Endodermal cell (in vitro differentiated cells): ENCODE measurements at places on chromosomes 3 and 15. TPM values are rescaled to one million over a fixed set of nuclear protein-coding genes. Genes with fewer than 3 reads are reported as not detected.

Gene TMEM212
- total RNA-seq: not detected in 3 replicates

Gene RHOV
- total RNA-seq: 2.8 to 4.5 TPM (median 3.2 TPM) in 3 replicates

Gene CLSTN2
- 0.13 to 0.59 TPM (median 0.23 TPM) in 3 replicates for total RNA-seq

Gene CADM2
- total RNA-seq: 20.4 and 24.1 TPM in 2 replicates

Gene GOLGA8S
- 0.09 to 0.13 TPM in 2 of 3 replicates, not detected in the other for total RNA-seq

Gene ZMAT3
- total RNA-seq: 6.7 and 7.6 TPM in 2 replicates

Gene FANCD2OS
- total RNA-seq: not detected in 2 replicates

Gene ITGB5
- 256 to 305 TPM (median 262 TPM) in 3 replicates for total RNA-seq

Gene OXTR
- 10.6 to 23.1 TPM (median 11.3 TPM) in 3 replicates for total RNA-seq

Gene SNRPA1
- 88.0 to 140 TPM (median 132 TPM) in 3 replicates for total RNA-seq

Gene SELENOK
- 46.3 to 54.6 TPM (median 47.0 TPM) in 3 replicates for total RNA-seq

Gene TOPAZ1
- not detected in 2 replicates for total RNA-seq

Gene C2CD4B
- 0.22 to 0.75 TPM (median 0.40 TPM) in 3 replicates for total RNA-seq

Gene SAMMSON
- total RNA-seq: not detected in 2 replicates

Gene P2RY14
- total RNA-seq: not detected in 2 replicates

DNA sequence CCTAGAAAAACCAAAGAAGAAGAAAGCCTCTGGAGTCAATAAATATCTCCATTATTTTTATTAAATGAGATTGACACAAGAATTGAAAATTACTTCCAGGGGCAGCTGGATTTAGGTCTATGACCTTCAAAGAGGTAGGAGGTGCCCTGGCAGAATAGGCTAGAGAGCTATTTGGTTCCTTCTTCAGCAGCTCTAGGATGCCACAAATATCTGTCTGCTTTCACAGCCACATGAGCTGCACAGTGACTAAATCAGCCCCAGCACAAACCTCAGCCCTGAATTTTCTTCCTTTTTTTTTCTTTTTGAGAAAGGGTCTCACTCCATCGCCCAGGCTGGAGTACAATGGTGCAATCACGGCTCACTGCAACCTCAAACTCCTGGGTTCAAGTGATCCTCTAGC, 223.5 kb downstream of the ABHD5 start:
- DNase-seq: no peak

DNA sequence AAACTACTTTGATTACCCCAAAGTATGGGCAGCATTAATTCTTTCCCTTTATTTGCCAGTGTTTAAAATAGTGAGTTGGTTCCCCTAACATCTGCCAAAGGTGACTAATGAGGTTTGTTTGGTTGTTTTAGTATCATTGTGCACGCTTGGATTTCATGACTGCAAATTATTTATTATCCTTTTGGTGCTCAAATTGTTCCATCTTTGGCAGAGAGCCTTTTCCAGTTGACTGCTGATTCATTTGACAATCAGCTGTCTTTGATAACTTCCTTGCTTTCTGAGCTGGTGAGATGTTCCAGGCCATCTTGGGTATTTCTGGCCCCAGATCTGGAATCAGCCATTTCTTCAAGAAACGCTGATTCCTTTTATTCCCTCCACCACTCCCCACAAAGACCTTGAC, 8.9 kb downstream of the DLEC1 start:
- DNase-seq: no peak

DNA sequence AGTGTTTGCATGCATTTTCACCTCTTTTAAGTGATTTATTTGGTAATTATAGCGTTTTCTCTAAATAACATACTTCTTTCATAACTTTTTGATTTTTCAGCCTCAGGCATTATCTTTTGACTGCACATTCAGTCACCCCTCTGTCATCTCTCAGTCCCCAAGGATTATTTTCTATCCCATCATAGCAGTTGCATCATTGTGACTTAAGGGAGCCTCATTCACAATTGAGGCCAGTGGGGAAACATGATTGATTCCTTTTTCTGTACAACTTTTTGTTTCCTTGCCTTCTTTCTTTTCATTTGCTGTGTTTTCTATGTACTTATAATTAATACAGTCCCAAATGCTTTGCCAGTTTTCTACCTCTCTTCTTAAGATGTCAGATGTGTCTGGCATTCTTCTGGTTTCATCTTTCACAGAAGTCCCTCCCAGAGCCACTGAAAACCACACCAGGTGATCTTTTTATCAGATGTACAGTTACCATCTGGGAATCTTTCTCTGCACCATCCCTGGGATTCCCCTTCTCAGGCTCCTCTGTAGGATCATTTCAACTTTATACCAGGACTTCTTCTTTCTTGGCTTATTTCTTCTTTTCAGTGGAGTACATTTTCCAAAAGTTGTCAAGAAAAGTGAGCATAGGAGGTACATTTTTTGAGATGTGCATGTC, 151.4 kb downstream of the RAP2B start:
- DNase-seq: no peak

GRCh38 chr3:165343185-165343584, 147.0 kb upstream of the SLITRK3 start:
- no peak for DNase-seq

DNA sequence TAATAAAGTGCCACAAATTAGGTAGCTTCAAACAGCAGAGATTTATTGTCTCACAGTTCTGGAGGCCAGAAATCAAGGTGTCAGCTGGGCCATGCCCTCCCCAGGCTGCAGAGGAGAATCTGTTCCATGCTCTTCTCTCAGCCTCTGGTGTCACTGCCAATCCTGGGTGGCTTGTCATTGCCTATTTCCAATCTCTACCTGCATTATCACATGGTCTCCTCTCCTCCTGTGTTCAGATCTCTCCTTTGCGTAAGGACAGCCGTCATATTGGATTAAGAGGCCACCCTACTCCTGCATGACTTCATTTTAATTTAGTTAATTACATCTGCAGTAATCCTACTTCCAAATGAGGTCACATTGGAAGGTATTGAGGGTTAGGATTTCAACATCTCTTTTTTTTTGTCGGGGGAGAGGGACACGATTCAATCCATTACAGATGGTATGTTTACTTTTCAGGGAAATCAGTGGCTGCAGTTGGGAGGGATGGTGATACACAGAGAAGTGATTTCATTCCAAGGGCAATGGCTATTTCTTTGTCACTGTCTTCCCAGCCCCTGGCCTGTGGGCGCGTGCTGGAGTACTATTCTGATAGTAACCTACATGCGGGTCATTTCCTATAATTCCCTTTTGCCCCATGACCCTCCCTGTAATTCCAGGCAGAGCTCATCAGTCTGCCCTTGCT, 169.4 kb downstream of the MINAR1 start:
- DNase-seq: no peak

- peak; percentile 82 for DNase-seq
These were observed 9.0 kb upstream of the MEIS2 start for GRCh38 chr15:37109168-37109871.

GRCh38 chr3:64829331-64829730, 141.5 kb upstream of the ADAMTS9 start:
- DNase-seq: no peak

GRCh38 chr3:56758539-56758981, 43.2 kb downstream of the ARHGEF3 start:
- no peak for DNase-seq

GRCh38 chr15:66004618-66005262, 135.4 kb downstream of the RAB11A start:
- DNase-seq: peak; percentile 85

DNA sequence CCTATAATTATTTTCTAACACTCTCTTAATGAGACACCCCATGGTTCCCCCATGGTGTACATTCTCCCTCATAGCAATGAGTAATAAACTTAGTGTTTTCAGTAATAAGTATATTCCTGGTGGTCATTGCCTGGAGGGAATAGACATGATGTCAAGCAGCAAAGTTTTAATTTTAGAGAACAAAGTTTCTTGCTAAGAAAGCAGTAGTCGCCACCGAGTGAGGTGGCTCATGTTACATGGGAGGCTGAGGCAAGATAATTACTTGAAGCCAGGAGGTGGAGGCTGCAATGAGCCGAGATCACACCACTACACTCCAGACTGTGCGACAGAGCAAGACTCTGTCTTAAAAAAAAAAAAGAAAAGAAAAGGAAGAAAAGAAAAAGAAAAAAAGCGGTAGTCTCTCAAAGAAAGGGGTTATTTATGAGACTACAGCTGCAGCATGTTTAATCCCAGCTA, 2.4 kb upstream of the ELP6 start:
- DNase-seq: no peak

DNA sequence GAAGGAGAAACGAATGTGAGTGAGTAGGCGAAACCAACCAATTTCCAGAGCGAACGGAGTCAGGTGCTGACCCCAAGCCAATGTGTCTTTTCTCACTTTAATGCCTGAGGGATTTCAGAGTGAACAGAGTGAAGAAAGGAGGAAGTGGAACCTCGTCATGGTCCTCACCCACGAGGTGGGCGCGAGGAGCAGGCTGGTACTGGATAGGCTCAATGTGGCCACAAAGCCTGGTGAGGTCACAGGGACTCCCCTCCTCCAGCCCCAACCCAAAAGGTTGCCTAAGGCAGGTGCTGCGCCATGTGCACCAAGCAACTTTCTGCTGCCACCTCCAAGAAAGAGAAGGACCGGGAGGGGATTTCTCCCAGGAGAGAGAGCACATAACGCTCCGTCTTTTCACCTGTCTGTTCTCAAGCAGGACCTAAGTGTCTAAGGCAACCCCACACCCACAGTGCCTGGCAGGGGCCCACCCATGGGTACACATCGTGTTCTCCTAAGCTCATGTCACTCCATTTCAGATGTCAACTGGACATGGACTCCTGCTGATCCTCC, 3.8 kb downstream of the NRROS start:
- no peak for DNase-seq

- peak; percentile 70 for DNase-seq
These were observed 18.3 kb downstream of the STIMATE start for GRCh38 chr3:52879090-52879489.

DNA sequence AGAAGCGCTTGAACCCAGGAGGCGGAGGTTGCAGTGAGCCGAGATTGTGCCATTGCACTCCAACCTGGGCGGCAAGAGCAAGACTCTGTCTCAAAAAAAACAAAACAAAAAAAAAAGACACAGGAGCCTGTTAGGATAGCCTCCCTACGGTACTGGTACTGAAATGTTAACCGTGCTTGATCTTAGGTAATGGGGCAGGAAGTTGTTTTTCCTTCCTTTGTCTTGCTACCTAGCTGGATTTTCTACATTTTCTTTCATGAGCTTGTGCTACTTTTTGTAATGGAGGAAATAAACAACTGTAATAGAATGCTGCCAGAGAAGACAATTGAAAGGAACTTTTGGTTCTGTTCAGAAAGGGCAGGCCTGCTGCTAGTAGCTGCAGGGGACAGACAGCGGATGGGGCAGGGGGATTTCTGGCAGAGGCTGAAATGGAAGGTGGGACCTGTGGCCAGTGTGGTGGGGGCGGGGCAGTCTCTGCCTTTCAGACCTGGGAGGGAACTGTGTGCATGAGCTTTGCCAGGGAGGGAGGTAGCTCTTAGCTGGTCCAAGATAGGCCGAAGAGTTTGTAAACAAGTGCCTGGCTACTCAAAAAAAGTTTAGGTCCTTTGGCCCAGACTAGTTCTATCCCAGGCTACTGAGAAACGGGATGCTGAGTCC, 49.0 kb upstream of the SEMA4B start:
- DNase-seq: peak; percentile 88

- DNase-seq: no peak
These were observed 159.6 kb downstream of the GREM1 start for GRCh38 chr15:32877252-32878019.

DNA sequence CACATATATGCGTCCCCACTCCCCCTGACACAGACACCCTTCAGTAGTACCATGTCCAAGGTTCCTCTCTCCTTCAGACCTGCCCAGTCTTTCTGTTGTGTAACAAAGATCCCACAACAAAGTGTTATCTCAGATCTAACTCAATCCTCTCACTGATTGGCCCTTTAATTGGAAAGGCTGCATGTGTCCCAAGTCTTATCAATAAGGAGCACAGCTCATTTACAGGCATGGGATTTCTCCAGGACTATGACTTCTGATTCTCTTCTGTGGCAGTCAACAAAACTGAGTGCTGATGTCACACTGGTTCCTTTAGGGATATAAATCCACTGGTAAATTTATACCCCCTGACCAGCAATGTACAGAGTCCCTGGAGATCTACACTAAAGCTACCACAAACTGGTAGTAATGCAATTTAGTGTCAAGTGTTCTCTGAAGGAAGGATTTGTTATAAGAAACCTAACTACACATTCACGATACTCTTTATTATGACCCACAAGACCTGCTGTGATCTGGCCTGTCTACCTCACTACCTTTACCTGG, 28.1 kb downstream of the CLK3 start:
- no peak for DNase-seq

DNA sequence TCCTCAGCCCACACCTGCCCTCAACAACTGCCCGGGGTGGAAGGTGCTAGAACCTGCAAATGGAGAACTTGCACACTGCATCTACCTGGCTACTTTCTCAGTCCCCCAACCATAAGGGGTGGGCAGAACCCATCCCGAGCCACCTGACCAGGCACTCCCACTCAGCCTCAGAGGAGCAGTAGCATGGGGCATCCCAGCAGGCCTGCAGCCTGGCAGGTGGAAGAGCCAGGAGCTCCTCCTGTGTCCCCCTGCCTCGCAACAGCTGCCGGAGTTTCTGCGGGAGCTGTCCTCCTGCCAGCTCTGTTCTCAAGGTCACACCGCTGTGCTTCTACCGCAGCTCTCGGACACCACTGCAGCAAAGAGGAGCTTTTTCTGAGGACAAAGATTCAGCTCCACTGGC, 27.5 kb downstream of the RAB6B start:
- DNase-seq: no peak

GRCh38 chr15:49255966-49256759, 86.1 kb downstream of the GALK2 start:
- DNase-seq: no peak

- no peak for DNase-seq
These were observed 42.5 kb upstream of the CMTM7 start for GRCh38 chr3:32349184-32349583.

DNA sequence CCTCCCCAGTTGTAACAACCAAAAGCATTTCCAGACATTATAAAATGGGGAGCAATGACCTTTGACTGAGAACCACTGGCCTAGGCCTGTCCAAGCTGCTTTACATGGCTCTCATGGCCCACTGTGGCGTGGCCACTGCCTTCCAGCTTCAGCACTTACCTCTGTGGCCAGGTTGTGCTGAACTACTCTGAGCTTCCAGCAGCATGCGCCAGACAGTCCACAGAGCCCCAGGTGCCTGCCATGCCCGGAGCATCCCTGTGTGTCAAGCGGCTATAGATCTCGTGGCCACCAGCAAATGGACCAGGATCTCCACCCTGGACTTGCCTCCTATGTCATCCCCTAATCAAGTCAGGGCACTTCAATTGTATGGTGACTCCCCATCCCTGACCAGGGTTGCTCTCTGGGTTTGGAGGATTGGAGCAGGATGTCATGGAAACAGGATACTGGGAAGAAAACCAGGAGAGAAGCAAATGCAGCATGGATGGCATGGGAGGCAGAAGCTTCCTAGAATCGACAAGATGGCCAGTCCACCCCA, 199.7 kb downstream of the UACA start:
- peak; percentile 38 for DNase-seq

- no peak for DNase-seq
These were observed 349.4 kb downstream of the LRTM1 start for GRCh38 chr3:54578417-54578816.

DNA sequence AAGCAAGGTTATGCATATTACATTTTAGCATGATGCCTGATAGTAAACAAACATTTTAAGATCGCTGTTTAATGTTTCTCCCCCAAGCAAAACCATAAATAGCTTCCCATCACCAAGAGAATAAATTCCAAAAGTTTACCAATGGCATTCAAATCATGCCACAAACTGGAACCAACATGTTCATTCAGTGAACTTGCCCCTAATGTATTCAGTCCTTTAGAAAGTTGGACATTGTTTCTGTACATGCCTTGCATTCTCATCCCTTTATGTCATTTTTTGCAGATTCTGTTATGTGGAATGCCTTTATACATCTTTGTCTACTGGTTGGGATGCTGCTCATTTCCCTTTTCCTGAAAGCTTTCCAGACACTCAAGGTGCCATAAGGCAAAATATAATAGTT, 105.5 kb downstream of the PYDC2 start:
- DNase-seq: no peak
